ENCODE measurements at places on chromosomes 16 and 17.

- no peak for DNase-seq
These were observed 28.9 kb downstream of the LCMT1 start for GRCh38 chr16:25140459-25140858.

GRCh38 chr17:19456016-19456927, 45.2 kb downstream of the RNF112 start:
- DNase-seq: no peak

DNA sequence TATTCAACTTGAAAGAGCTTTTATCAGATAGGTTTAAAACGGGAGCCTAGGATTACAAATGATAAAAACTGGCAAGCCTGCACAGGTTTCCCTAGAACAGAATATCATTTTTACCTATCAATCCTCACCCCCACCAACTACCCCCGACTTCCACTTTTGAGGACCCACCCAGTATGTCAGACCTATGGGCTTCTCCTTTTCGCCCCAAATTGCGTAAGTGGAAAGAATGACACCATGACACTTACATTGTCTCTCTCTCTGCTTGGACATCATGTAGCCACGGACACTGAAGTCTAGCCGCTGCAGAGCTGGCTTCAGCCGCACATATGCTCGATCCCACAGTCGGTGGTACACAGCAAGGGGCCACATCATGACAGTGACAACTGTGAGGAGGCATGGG, 7.4 kb upstream of the PSMC3IP start:
- no peak for DNase-seq

DNA sequence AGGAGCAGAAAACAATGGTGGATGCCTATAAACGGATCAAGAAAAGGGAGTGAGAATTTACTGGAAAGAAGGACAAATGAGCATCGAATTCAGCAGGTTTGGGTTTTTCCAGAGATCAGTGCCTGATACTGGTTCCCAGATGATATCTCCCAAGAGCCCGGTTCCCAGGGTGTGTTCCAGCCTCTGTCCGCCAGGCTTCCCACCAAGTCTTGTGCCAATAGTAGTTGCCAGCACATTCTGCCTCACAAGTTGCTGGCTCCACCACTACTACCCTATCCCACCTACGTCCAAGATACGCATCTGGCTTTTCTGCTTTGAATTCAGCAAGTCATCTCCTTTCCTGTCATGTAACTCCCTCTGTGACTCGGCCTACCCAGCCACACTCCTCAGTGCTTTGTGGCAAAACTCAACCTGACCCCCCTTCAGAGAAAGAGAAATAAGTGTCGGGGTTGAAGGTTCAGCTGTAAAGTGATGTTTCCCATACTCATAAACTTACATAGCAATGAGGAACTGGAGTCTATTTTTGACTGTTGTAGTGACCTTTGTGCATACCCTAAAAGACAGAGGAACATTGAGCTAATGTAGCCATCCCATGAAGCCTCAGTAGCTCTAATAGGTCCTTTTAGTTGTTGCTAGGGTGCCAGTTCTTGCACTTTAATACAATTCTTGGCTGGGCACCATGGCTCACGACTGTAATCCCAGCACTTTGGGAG, 277.0 kb downstream of the IRX3 start:
- no peak for DNase-seq

GRCh38 chr16:27706156-27706865, 156.4 kb downstream of the KATNIP start:
- DNase-seq: no peak

DNA sequence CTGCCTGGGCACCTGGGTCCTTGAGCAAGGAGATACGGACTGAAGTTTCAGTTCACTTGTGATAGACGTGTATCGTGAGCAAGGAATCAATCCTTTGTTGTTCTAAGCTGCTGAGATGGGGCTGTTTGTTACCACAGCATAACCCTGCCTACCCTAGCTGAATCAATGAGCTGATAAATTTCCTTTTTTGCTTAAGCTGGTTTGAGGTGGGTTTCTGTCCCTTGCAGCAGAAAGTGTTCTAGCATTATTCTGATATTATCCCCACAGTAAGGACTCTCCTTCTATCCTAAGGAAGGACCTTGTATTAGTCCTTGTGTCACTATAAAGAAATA, 51.5 kb downstream of the IL21R start:
- DNase-seq: no peak

- peak; percentile 55 for DNase-seq
These were observed 36.0 kb upstream of the FBXO47 start for GRCh38 chr17:39002991-39003715.

GRCh38 chr17:83181991-83182619, 102.7 kb downstream of the METRNL start:
- DNase-seq: no peak

DNA sequence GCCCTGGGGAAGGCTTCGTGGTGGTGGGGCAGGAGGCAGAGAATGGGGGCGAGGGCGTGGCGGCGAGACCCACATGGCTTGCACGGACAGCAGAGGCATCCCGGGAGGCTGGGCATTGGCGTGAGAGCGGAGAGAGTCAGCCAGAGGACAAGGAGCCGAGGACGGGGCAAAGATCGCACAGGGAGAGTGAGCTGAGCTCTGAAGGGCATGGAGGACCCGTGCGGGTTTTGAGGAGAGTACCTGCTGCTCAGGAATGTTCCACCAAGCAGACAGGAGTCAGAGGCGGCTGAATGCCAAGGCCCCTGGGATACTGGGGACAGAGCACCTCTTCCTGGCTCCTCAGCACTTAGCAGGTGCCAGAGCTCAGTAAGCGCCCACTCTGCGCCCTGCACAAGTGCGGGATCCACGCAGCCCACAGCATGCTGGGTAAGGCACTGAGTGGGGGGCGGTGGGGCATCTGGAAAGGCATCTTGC, 47.8 kb downstream of the ARHGAP27 start:
- no peak for DNase-seq

DNA sequence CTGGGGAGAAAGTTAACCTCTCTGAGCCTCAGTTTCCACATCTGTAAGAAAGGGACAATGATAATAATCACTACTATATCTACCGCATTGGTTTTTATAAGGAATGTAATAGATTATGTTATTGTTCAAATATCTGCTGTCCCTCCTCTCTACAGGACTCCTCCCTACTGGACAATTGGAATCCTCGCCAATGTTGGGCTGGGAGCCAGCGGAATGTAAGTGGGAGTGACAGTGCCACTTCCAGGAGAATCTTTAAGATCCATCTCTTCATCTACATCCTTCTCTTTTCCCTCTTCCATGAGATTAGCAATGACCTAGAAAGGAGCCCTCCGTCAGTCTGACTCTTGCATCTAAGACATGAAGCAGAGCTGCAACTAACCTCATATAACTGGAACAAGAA, 95.1 kb downstream of the GRIN2A start:
- no peak for DNase-seq

GRCh38 chr16:86080131-86080875, 181.3 kb downstream of the IRF8 start:
- DNase-seq: no peak

- DNase-seq: no peak
These were observed 19.5 kb downstream of the ANKRD40 start for GRCh38 chr17:50688245-50688644.

DNA sequence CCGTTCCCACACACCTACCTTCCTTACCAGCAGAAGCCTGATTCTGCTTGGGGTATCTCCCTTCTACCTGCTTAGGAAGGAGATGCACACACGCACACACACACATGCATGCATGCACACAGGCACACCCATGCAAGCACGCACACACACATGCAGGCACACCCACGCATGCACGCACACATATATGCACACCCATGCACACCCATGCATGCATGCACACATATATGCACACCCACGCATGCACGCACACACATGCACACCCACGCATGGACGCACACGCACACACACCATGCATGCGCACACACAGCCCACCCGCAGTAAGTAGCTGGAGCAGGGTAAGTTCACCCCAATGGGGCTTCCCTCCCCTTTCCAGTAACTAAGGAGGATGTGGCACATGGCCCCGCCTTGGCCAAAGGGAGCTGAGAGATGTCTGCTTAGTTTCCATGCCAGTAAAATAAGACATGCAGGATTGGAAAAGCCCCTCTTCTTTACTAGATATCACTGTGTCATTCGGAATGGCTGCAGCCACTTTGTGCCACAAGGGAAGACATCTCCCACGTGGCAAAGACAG, 33.7 kb downstream of the ADCY9 start:
- no peak for DNase-seq

DNA sequence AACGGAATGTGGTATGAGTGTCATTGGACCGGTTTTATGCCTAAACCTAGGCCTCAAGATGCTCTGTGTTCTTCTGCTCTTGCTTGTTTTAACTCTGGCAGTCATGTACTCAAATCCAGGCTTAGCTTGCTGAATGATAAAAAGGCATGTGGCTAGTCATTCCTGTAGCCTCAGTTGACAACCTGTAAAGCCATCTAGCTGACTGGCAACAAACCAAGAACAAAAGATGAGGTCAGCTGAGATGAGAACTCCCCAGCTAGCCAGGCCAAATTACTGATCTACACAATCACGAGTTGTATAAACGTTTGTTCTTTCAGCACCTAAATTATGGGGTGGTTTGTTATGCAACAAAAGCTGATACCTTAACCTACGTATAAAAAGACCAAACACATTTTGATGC, 1406.0 kb upstream of the CDH8 start:
- no peak for DNase-seq

- DNase-seq: no peak
These were observed 7.9 kb downstream of the SLC5A10 start for GRCh38 chr17:18959845-18960240.

DNA sequence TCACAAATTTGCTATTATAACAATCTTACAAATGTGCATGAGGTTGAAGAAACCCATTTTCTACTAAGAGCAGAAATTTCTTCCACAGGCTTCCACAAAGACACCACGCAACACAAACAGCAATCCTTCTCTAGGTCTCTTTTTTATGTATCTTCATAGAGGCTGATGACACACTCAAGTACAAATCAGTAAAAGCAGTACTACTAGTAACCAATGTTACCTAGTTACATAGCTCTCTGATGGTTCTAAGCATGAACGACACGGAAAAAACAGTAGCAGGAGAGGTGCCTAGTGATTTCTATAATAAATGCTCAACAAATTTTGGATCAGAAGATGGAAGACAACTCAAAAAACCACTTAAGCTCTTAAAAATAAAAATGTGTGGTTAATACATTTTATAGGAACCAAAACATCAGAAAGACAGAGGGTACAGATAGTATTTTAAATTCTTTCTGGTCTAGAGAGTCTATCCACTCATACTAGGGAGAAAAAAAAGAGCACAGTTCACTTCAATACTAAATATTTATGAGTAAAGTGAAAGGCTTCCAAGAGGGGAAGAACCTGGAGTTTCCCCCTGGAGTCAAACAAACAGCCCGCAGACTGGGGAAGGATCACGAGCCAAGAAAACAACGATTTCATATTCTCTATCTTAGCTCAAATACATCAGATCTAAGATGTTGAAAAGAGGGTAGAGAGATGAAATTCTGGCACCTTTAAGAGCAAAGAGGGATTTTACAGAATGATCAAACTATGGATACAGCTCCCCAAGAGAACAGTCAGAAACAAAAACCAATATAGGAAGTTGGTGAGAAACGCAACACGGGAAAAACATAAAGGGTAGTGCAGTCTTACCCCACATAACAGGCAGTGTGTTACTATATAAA, 40.2 kb downstream of the SMG6 start:
- no peak for DNase-seq
